ACHN (cell line): ENCODE measurements at places on chromosomes 12 and 14.

DNA sequence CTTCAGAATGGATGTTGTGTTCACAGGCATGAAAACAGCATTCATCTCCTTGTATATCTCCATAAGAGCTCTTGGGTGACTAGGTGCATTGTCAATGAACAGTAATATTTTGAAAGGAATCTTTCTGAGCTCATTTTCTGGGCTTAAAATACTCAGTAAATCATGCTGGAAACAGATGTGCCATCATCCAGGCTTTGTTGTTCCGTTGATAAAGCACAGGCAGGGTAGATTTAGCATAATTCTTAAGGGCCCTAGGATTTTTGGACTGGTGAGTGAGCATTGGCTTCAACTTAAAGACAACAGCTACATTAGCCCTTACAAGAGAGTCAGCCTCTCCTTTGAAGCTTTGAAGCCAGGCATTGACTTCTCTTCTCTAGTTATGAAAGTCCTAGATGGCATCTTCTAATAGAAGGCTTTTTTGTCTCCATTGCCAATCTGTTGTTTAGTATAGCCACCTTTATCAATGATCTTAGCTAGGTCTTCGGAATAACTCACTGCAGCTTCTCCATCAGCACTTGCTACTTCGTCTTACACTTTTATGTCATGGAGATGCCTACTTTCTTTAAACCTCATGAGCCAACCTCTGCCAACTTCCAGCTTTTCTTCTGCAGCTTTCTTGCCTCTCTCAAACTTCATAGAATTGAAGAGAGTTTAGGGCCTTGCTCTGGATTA, 79.6 kb upstream of the PSMA6 start:
- DNase-seq = no peak

DNA sequence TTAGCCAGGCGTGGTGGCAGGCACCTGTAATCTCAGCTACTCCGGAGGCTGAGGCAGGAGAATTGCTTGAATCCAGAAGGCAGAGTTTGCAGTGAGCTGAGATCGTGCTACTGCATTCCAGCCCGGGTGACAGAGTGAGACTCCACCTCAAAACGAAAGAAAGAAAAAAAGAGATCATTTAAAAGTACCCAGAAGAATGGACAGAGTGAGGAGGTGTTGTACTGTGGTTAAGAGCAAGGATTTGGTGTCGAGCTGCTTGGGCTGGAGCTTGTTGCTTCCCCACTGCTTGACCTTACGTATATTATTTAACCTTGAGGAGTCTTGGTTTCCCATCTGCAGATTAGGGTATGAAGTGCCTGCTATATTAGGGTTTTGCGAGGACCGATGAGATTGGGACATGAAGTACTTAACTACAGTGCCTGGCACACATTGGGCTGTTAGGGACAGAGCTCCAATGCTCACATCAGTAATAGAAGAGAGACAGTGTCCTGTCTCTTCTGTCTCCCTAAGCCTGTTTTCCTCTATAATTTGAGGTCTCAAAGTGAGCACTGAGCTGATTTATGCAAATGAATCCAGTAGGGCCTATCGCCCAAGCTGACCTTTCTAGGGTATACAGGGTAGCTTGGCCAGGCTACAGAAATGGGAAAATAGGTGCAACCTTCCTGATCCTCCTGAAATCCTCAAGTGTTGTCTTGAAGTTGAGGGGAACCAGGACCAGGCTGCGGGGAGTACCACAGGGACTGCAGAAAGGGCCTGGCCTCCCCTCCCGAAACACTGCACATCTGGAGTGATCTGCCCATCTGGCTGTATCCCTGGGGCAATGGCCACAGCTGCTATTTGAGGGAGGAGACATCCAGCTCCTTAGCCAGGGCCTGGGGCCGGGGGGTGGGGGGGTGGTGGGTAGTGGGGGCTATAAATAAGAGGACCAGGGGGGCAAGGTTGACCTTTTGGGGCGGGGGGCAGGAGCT, 8.6 kb upstream of the HDAC7 start:
- no peak for DNase-seq

DNA sequence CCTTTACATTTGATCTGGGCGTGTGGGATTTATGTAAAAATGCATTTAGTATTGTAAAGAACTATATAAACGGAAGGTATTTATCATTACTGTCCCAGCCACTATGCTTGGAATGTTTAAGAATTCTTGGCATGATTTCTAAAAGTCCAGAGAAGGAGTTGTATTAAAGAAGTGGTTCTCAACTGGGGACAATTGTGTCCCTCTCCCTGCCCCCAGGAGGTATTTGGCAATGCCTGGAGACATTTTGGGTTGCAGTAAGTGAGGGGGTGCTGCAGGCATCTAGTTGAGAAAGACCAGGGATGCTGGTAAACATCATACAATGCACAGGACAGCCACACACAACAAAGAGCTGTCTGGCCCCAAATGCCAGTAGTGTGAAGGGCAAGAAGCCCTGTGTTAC, 7.2 kb downstream of the SLC38A1 start:
- DNase-seq = no peak

DNA sequence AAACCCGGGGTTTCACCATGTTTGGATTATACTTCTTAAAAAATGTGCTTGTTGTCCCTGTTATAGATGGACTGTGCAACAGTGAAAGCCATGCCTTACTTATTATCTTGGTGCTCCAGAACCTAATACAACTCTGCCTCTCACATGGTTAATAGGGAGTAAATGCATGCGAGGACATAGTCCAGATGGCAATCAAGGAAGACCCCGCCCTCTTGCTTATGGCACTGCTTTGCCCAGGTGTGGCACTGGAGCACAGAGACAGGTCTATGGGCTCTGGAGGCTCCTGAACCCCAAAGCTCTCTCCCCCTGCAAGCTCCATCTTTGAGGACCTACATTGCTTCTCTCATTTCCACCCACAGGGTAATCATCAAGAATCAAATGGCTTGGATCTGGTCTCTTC, 162.1 kb upstream of the NTF3 start:
- no peak for DNase-seq

DNA sequence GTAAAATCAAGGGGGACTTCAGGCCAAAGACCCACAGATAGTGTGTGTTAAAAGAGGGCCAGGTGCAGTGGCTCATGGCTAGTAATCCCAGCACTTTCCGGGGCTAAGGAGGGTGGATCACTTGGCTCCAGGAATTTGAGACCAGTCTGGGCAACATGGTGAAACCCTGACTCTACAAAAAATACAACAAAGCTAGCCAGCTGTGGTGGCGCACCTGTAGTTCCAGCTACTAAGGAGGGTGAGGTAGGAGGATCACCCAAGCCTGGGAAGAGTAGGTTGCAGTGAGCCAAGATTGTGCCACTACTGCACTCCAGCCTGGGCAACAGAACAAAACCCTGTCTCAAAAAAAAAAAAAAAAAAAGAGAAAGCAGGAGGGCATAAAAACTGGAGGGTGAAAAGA, 8.5 kb downstream of the VCPKMT start:
- no peak for DNase-seq

DNA sequence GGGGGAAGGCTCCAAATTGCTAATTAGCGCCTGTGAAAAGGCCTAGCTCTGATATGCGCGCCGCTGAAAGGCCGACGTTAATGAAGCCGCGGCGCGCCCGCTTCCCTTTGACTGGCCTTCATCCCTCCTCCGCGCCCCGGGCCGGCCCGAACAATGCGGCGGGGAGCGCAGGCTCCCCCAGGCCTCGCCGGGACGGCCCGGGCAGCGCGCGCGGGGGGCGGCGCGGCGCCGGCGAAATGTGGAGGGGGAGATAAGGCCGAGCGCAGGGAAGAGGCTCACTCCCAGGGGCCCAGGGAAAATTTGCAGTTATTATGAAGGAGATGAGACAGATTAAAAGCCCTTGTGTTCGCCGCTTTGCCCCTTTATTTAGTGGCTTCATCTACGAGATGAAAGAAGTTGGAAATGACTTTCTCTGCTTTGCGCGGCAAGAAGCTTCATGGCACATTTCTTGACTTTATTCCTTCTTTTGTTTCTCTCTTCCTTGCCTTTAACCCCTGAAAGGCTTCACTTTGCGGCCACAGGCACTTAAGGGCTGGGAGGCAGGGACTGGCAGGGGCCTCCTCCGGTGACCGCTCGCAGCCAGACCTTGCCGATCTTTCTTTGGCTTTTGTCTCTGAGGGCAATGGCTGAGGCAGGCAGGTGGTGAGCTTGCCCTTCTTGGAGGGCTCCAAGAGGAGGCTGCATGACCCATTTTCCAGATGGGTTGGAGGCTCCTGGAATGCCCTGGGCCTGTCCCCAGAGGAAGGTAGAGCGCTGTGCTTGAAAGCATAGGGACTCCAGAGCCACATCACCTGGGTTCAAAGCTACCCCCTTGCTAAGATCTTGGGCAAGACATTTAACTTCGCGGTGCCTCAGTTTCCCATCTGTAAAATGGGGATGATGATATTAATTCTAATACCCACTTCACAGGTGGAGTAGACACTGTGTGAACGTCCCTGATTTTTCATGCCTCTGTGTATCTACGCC, 12.7 kb upstream of the GPATCH2L start:
- DNase-seq = no peak

DNA sequence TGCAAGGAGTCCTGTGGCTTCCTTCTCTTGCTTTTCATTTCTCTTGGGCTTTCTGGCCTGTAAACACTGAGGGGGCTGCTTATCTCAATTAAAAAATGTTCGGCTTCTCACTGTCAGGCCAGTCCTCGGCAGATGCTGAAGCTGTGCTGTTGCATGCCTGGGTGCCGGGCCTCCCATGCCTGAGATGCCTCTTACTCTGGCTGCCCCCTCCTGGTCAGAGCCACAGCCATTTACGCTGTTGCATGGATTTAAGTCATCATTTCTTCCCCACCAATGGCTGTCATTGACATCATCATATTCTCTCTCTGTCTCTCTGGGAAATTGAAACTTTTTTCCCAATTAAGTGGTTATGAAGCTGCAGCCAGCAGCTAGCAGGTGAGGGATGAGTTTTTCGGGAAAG, 53.7 kb downstream of the FOXN4 start:
- DNase-seq = peak; percentile 27

GRCh38 chr14:56794088-56794556, 16.2 kb downstream of the OTX2 start:
- no peak for DNase-seq

DNA sequence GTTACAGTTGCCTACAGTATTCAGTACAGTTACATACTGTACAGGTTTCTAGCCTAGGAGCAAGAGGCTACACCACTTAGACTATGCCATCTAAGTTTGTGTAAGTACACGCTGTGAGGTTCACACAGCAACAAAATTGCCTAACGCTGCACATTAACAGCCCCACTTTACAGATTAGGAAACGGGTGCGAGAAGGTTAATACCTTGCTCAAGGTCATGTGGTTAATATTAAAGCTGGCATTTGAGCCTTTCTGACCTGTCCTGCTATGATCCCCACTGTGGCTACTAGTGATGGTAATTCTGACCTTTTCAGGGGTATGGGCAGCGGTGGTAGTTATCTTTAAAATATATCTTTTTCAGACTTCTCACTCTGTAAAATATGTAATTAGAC, 20.9 kb downstream of the ACVR1B start:
- DNase-seq = no peak

- DNase-seq = no peak
Observed at GRCh38 chr14:22651586-22651985, 7.4 kb upstream of the OR6J1 start.

GRCh38 chr14:79016828-79017505, 846.8 kb downstream of the NRXN3 start:
- peak; percentile 90 for DNase-seq
